ENCODE measurements at places on chromosomes 11 and 22.

DNA sequence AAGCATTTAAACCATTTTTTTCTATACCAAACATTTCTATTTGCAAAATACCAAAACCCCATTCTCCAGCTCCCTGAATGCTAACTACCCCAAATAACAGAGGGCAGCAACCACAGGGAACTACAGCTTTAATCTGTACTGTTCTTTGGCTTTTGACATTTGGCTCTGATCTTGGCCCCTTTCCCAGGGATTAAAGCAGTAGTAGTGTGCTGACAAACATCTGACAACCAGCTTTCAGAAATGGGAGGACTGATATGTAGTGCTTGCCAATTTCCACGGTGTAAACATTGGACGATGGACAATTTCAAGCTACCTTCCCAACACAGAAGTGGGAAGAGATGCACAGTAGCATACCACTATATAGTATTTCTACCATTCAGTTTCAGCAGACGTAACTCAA lies 88.4 kb upstream of the TEAD1 start:
- no peak for DNase-seq

- no peak for DNase-seq
Observed at GRCh38 chr11:126886636-126887035, 113.9 kb downstream of the KIRREL3 start.

DNA sequence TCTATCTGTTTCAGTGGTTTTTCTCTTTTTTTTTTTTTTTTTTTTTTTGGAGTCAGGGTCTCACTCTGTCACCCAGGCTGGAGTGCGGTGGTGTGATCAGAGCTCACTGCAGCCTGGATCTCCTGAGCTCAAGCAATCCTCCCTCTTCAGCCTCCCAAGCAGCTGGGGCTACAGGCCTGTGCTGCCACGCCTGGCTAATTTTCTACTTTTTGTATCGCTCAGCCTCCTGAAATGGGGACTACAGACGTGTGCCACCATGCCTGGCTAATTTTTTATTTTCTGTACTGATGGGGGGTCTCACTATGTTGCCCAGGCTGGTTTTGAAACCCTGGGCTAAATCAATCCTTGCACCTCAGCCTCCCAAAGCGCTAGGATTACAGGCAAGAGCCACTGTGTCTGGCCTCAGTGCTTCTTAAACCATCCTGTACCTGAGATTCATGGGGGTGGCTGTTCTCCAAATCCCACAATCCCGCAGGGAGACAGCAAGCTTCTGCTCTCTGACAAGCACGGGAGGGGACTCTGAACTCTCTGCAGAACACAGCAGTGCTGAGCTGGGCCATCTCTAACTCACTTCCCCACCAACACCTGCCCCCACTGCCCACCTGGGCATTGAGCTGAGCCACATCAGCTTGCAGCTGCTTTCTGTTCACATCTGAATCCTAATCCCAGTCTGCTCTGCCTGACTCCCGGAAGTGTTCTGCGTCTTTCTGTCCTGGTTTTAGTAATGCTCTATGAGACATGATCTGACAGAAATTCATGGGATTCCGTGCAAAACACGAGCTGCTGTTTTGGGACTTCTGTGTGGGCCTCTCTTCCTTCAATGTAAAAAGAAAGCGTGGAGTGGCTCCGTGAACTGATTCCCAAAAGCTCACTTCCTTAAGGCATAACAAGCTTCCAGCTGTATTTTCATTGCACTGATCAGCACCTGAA lies 400.0 kb downstream of the LARGE1 start:
- no peak for DNase-seq

DNA sequence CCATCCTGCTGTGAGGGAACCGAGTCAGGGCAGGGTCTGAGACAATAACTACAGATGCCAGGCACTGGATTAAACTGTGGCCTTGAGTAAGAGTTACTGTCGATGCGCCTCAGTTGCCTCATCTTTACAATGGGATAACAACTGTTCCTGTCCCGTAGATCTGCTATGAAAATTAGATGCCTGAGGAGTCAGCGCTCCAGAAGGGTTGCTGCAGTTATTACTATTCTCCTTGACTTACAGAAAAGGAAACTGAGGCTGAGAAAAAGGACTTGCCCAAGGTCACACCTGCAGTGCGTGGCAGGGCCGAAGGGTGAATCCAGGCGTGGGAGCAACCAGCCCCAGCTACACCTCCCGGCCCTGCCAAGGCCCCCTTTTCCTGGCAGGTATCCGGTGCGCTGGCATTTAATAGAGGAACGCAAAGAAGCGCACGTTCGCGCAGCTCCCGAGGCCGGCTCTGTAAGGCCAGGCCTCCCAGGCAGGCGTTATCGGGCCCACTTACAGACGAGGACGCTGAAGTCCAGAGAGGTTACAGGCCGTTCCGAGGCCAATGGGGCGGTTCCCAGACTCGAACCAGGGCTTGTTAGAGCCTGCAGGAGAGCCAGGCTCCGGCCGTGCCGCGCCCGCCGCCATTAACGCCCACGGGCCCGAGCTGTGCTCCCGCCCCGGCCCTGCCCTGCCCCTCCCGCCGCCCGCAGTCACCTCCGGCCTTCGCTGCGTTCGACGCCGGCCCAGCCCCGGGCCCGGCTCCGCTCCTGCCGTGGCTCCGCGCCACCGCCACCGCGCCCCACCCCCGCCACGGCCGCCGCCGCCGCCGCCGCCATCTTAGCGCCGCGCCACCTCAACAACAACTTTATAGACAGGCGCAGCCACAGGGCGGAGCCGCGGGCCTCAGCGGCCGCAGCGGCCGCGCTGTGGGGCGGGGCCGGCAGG lies at the start of gene C11orf68:
Gene C11orf68 (minus strand): TSS at position 852 of the 930 bp plus-strand sequence. CDS start 31 bp downstream, at position 821.
- DNase-seq, result peak; percentile 67

DNA sequence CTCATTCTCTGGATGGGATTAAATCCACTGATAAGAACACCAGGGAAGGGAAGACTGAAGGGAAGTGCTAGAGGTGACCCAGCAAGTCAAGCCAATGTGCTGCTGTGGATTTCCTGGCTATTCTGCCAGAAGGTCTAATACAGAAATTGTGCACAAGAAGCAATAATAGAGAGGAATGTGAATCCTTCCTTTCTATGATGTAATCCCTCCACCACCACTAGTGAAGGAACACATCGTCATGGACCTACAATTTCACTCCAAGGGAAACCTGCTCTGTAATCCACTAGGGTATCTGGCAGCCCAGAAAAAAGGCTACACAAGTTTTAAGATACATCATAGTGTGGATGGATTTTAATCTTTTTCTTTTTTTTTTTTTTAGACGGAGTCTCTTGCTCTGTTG lies 17.4 kb downstream of the LARGE2 start:
- DNase-seq, result no peak

DNA sequence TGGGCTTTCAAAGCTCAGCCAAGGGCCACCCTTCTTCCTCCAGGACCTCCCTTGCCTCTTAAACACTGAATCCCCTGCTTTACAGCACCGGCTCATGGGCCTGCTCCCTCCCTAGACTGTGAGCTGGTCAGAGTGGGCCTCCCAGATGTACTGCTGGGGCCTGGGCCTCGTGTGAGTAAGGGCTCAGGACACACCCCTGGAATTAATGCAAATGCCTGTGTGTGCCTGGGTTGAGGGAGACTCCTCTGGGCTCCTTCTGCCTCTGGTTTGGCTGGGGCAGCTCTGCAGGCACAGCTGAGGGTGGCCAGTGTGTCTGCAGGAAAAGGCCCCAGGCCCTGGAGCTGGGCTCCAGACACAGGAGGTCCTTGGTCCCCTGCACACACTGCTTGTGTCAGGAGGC lies 24.2 kb downstream of the ALX4 start:
- no peak for DNase-seq

- DNase-seq, result no peak
Observed at GRCh38 chr22:36064358-36064757, 35.7 kb upstream of the RBFOX2 start.

GRCh38 chr22:26065847-26066246 lies 103.4 kb upstream of the SEZ6L start:
- DNase-seq, result no peak

- no peak for DNase-seq
Observed at GRCh38 chr11:133269267-133269666, 263.0 kb downstream of the OPCML start.

DNA sequence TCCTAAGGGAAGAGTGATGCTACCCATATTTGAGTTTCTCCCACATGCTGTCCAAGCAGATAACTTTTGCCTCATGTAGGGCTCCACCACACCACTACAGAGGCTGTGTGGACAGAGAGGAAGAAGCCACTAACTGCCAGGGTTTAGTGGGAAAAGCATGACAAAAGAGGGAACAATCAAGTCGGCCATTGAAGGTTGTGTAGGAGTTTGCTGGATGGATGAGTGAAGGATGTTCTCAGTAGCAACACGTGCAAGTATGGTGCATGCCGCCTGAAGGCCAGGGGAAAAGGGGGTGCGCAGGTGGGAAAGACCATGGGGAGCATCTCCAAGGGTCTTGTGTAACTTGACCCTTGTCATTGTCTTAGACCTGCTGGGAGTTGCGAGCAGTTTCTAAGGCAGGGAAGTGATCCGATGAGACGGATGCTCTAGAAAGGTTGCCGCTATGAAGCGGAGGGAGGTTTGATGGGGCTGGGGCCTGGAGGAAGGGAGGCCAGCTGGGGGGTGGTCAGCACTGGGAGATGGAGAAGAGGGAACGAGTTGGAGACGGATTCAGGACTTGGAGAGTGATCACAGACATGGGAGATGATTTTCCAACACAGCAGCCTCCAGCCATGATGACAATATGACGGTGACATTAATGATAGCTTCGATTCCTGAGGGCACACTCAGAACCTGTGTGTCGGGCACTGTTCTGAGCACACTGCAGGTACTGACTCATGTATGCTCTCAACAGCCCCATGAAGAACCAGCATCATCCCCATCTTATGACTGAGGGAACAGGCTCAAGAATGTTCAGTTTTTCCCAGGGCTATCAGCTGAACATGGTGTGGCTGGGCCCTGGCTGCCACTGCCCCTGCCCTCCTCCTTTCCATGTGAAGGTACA lies 53.7 kb downstream of the CD6 start:
- DNase-seq, result no peak

DNA sequence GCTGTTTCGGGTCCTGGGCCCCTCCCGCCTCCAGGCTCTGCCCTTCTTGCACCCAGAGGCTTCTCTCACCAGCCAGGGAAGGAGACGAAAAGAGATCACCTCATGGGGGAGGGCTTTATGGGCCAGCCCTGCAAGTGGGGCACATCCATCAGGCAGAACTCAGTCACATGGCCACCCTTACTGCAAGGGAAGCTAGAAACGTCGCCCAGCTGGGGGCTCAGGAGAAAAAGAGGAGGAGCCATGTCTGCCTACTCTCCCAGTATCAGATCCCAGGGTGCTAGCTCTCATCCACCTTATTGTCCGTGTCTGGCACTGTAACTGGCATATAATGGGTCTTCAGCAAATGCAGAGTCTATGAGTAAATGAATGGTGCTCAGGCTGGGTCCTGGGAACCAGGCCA lies 24.2 kb downstream of the MFNG start:
- DNase-seq, result no peak

GRCh38 chr11:90135016-90135415 lies 553 bp downstream of the NAALAD2 start:
- DNase-seq, result no peak

- DNase-seq, result no peak
Observed at GRCh38 chr11:66725114-66725513, 3.9 kb downstream of the SPTBN2 start.
